Effector CD4-positive, alpha-beta T cell (primary cell): ENCODE measurements at places on chromosomes 11 and 22.

DNA sequence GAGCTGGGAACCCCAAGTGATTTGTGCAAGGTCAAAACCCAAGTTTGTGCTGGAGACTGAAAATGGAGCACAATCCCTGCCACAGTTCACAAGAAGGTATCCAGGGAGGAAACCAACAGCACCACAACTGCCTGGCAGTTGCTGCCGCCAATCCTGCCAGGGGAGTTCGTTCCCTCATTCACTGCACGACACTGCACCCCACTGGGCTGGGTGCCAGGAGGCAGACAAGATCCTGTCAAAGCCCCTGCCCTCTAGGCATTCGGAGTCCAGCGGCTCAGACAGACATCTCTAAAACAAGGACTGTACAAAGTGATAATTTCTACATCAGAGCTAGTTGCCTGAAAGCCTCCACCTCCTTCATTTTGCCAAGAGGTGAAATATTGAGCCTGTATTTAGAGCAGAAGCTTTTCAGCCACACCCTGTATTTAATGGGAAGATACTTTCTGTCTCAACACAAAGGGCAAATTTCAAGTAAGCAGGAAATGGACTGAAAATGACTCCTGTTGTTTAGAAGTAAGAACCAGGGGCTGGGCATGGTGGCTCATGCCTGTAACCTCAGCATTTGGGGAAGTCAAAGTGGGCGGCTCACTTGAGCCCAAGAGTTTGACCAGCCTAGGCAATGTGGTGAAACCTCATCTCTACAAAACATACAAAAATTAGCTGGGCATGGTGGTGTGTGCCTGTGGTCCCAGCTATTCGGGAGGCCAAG, 277.4 kb upstream of the NARS2 start:
- no peak for DNase-seq

DNA sequence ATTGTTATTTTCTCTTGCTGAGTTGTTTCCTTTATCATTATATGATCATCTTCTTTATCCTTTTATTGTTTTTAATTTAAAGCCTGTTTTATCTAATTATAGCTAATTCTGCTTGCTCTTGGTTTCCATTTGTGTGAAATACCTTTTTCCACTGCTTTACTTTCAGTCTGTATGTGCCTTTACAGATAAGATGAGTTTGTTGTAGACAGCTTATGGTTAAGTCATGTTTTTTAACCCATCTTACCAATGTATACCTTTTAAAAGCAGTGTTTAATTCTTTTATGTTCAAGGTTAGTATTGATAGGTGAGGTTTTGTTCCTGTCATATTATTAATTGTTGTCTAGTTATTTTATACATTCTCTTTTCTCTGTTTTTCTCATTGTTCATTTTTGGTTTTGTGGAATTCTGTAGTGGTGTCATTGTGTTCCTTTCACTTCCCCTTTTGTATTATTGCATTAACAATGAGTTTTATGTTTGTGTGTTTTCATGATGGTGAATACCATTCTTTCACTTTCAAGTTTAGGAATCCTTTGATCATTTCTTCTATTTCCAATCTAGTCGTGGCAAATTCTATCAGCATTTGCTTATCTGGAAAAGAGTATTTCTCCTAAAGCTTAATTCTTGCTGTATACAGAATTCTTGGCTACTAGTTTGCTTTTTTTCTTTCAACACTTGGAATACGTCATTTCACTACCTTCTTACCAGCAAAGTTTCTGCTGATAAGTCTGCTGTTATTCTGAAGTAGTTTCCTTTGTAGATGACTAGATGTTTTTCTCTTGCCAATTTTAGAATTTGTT, 21.8 kb downstream of the OR5AN1 start:
- no peak for DNase-seq

- DNase-seq = no peak
These were observed 106.3 kb downstream of the ATXN10 start for GRCh38 chr22:45777852-45778375.

- no peak for DNase-seq
These were observed 19.8 kb downstream of the TPST2 start for GRCh38 chr22:26570115-26570514.

GRCh38 chr11:114137838-114138237, 78.3 kb downstream of the ZBTB16 start:
- DNase-seq = no peak

DNA sequence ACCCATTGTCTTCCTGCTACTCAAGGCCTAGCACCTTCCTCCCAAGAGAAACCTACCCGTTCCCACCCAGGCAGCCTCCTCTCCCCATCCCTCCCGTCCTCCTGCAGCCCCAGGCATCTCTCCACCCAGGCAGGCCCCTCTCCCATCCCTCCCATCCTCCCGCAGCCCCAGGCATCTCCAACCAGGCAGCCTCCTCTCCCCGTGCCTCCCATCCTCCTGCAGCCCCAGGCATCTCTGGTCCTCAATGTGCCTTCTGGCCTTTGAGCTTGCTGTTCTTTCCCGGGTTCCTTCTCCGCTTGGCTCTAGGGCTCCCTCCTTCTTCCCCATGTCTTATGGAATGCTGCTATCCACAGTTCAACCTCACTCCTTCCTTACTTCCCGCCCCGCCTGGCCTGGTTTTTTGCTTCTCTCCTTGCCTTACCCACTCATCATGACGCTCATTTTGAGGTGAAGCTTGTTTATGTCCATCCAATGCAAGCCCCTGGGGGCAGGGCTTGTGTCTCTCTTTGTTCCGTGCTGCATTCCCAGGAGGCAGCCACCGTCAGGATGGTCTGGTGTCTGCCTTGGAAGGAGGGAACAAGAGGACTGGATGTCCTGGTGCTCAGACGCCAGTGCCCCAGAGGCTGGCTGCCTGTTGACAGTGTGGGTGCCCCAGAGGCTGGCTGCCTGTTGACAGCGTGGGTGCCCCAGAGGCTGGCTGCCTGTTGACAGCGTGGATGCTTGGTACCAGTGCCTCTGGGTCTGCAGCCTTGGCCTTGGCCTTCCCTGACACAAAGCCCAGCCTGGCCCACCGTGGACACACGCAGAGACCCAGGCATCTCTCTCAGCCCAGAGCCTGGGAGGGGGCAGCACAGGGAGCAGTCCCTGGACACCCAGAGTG, 815.7 kb downstream of the BRD1 start:
- no peak for DNase-seq

- DNase-seq = no peak
These were observed 3.8 kb downstream of the AIP start for GRCh38 chr11:67486481-67487195.

GRCh38 chr11:14443638-14444037, 56.0 kb downstream of the COPB1 start:
- DNase-seq = no peak

- DNase-seq = no peak
These were observed 254.3 kb upstream of the SESN3 start for GRCh38 chr11:95485115-95485900.

DNA sequence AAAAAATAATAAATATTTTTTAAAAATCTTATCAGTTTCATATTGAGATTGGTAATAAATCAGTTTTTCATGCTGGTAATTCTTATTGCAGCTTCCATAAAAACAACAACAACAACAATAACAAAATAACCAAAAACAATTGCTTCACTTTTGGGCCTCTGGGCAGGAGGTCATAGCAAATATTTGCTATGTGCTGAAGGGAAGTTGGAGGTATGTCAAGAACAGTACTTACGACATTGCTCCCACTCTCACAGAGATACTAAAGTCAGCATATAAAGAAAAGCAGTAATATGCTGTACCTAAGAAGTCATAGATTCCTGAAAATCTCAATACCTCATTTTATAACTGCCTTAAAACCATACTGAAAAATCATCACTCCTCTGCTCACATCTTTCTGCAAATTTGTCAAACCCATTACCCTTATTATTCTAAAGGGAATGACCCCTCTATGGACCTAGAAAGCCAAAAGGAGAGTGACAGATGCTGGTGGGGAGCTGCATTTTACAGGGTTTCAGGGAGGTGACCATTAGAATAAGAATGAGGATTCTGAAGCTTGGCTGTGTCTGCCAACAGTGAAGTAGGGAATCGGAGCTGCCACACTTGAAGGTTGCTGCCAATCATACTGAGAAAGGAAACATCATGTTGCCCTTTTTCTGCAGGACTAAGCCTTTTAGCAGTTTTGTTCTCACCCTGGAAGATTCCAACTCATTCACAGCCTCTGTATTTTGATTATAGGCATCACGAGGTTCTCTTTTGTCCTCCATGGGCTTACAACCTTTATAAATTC, 742.9 kb downstream of the LRRC4C start:
- DNase-seq = no peak

DNA sequence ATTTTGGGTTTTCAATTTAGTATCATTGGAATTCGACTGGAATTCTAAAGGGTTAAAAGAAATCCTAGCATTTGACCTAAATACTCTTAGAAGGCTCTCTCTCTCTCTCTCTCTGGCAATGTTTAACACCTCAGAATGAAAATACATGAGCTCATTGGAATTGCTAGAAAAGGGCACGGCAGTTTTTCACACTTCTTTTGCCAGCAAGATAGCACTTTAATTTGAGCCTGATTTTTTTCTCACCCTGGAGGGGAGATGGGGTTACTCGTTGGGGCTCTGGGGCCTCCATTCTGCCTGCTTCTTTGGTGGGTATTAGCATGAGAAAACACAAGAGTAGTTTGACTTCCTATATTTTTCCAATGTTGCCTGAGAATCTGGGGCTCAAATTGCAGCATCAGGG, 22.8 kb upstream of the CLMP start:
- no peak for DNase-seq

DNA sequence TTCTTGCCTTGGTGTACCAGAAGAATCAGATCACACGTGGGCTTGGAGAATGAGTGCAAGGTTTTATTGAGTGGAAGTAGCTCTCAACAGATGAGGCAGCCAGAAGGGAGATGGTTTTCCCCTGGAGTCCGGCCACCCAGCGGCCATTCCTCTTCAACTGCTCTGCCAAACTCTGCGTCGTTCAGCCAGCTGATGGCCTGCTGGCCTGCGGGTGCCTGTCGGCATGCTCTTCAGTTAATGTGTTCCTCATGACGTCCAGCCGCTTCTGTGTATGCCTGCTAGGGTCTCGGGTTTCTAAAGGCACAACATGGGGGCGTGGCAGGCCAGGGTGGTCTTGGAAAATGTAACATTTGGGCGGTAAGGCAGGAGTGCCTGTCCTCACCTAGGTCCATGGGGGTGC, 487.9 kb upstream of the LRRC4C start:
- DNase-seq = no peak

DNA sequence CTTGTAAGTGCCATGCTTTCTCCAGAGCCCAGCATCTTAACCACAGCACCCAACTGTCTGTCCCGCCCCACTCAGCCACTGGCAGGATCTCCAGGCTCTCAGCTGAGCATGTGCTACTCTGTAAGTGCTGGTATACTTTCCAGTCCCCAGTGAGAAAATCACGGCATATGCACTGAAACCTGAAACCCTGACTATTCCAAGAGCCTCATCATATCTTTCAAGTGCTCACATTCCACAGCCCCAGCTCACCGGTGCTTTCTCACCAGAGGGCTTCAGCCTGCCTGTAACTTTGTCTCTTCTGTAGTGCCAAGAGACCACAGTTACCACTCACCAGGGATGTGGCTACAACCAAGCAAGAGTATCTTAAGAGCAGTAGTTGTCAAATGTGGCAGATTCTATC, 24.4 kb upstream of the PAMR1 start:
- DNase-seq = no peak

- no peak for DNase-seq
These were observed 861.8 kb downstream of the LRRC4C start for GRCh38 chr11:40597546-40598113.

GRCh38 chr22:38567531-38568285, 2.3 kb downstream of the DMC1 start:
- DNase-seq = no peak

GRCh38 chr11:94519478-94520084, 7.3 kb downstream of the C11orf97 start:
- DNase-seq = no peak

DNA sequence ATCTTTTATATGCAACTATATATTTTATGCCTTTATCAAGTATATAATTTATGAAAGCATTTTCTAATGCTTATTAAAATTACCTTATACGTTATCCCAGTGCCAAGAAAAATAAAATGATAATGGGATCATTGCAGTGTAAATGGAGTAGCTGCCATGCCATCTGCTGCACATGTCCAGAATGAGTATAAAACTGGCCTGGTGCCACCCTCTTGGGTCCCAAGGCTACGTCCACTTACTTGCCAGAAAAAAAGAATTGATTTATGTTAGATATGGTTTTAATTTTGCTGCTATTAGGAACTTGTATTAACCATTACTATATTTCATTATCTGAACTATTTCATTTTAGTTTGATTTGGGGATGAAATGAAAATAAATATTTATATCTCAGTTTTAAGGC, 1127.1 kb upstream of the CNTN5 start:
- no peak for DNase-seq

- DNase-seq = no peak
These were observed 26.3 kb upstream of the CCDC90B start for GRCh38 chr11:83312430-83312829.

DNA sequence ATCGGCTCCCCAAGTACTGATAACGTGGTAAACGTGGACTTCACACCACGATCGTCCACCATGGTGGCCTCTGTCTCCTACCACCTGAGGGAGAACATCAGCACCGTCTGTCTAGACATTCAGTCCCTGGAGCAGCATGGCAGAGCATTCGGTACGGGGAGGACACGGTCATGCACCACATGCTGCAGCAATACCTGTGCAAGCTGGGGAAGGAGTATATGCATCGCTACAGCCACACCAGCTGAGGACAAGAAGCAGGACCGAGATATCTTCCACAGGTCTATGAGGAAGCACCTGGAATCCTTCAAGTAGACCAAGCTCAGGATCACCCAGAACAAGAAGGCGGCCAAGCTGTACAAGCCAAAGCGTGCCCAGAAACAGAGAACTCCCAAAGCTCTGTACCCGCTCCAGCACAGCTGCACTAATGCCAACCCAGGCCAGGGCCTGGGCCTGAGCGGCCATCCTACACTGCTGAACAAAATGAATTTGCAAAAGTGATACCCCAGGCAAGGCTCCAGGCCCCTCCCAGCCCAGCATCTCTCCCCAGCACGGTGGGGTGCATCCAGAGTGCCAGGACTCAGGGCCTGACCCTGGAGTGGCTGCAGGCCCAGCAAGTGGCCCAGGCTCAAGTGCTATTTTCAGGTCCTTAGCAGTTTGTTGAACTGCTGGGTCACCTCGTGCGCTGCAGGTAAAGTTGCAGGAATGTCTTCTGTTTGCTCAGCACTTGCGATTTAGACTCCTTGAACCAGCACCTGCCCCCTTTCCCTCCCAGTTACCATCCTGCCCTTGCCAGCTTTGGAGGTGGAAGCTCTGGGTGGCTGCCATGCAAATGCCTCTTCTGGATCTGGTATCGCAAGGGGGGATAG, 119.3 kb upstream of the SERPIND1 start:
- no peak for DNase-seq

- no peak for DNase-seq
These were observed 7.7 kb downstream of the LGR4 start for GRCh38 chr11:27464909-27465308.
